ENCODE measurements at places on chromosomes 4 and X. TPM values are rescaled to one million over a fixed set of nuclear protein-coding genes. Genes with fewer than 3 reads are reported as not detected.
A peak's percentile ranks its signal among the peaks of the same experiment; 100 is the strongest.

- no peak for DNase-seq
- H3K27ac ChIP-seq, result no peak overlapping the region
- peaks cover 16% of the 10 kb centered on the region for H3K36me3 ChIP-seq
Measured at GRCh38 chr4:73104695-73105094, 35.2 kb upstream of the COX18 start.

- H3K36me3 ChIP-seq, result peaks cover 10% of the 10 kb centered on the region
- no peak overlapping the region for H3K27ac ChIP-seq
- DNase-seq, result no peak
- no peaks in the 10 kb centered on the region for H3K27me3 ChIP-seq
Measured at GRCh38 chr4:41145571-41146078, 68.7 kb downstream of the APBB2 start.

GRCh38 chr4:39118034-39118658 is 56.1 kb downstream of the KLHL5 start:
- DNase-seq, result no peak
- H3K36me3 ChIP-seq, result peaks cover 29% of the 10 kb centered on the region
- no peak overlapping the region for H3K27ac ChIP-seq
- no peaks in the 10 kb centered on the region for H3K4me1 ChIP-seq

Gene SSX2B
- total RNA-seq, result not detected

- H3K4me1 ChIP-seq, result peaks cover 21% of the 10 kb centered on the region
- peak overlapping the region; percentile 34 for H3K4me3 ChIP-seq
- DNase-seq, result no peak
- H3K36me3 ChIP-seq, result no peaks in the 10 kb centered on the region
- no peak overlapping the region for H3K27ac ChIP-seq
Measured at GRCh38 chr4:123869286-123870215, 473.0 kb downstream of the SPRY1 start.

Measured in type B pancreatic cell (in vitro differentiated cells).